ENCODE measurements at places on chromosomes 4 and X.

- no peak for DNase-seq
These were observed 622.0 kb downstream of the CENPC start for GRCh38 chr4:66923081-66923865.

- no peak for DNase-seq
These were observed 47.9 kb upstream of the LINC00632 start for GRCh38 chrX:140661643-140662042.

DNA sequence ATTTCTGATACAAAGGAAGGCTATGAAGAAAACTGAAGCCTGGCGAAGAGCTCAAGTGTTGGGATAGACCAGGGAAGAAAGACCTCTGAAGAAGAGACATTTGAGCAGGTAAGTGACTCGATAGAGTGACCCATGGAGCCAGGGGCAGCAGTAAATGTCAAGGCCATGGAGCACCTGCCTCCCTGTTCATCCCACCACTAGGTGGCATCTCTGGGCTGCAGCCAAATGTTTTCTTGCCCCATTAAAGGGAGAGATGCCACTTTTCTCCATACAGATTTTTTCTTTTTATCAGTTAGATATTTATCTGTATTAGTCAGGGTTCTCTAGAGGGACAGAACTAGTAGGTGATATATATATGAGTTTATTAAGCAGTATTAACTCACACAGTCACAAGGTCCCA lies 4.9 kb upstream of the ZNF81 start:
- DNase-seq = peak; percentile 24

DNA sequence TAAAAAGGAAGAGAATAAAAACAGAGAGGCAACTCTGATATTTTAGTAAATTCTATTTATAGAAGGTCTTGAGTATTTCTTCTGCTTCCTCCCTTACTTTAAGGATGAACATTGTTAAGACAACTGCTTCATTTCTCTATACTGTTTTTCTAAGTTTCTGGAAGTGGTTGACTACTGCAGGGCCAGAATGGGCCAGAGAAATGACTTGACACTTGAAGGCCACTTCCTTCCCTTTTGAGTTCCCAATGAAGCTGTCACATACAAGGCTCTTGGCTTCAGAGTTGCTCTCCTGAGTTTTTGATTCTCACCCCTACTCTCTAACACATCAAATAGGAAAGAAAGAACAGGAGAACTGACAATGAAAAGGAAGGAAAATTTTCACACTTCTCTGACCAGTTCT lies 37.6 kb downstream of the PKD2 start:
- DNase-seq = no peak

GRCh38 chrX:153999359-154000037 lies 20.2 kb downstream of the IRAK1 start:
- no peak for DNase-seq

DNA sequence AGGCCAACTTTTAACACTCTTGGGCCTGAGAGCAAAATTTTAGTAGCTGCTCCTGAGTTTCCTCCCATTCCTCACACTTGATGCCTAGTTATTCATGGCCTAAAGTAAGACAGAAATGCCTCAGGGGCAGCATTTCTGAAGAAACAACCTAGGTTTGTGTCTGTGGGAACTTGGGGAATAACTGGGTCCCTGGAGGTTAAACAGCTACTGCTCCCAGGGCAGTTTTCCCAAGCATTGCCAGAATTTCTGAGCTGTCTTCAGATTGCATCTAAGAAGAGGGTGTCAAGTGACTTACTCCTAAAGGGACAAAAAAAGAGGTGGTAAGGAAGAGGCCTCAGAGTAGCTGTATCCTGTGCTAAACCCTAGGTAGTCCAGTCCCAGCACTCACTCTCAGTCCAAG lies 130.8 kb upstream of the ACSL4 start:
- no peak for DNase-seq

- no peak for DNase-seq
These were observed 51.2 kb upstream of the PJA1 start for GRCh38 chrX:69216446-69216845.

GRCh38 chr4:185702147-185702663 lies 109.8 kb downstream of the SORBS2 start:
- DNase-seq = no peak

DNA sequence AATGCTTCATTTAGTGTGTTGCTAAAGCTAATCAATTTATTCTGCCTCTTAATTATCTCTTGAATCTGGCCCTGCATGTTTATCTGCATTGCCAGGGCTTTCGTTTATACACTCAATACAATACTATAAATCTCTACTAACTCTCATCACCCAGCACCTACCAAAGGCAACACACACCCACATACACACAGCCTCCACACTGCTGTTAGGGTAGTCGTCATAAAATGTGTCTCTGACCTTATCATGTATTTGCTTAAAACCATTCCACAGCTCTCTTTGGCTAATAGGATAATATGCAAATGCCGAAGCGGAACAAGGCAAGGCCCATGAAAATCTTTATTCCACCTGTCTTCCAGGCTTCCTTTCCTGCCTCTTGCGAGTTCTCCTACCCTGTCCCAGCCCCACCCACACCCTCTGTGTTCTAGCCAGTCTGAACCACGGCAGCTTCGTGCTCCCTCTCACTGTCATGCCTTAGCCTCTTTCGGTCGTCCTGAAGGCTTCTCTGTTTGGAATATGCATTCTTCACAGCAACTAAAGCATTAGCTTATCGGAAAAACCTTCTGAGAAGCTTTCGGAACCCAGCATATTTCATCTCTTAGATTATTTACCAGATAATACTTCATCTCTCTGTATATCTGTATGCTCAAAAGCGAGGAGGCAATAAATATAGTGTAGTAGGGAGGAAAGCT lies 333.5 kb downstream of the TENM3 start:
- no peak for DNase-seq

- no peak for DNase-seq
These were observed 178.7 kb downstream of the SLIT2 start for GRCh38 chr4:20430259-20430941.

DNA sequence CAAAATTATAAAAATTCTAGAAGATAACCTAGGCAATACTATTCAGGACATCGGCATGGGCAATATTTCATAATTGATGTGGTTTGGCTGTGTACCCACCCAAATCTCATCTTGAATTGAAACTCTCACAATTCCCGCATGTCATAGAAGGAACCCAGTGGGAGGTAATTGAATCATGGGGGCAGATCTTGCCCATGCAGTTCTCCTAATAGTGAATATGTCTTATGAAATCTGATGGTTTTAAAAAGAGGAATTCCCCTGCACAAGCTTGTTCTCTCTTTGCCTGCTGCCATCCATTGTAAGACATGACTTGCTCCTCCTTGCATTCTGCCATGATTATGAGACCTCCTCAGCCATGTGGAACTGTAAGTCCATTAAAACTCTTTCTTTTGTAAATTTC lies 77.7 kb downstream of the DDX60 start:
- no peak for DNase-seq

GRCh38 chrX:17822351-17822750 lies 38.7 kb downstream of the RAI2 start:
- DNase-seq = no peak

- no peak for DNase-seq
These were observed 14.2 kb downstream of the ZNF185 start for GRCh38 chrX:152912106-152912505.

GRCh38 chrX:118156254-118156952 lies 39.8 kb upstream of the KLHL13 start:
- DNase-seq = no peak

- no peak for DNase-seq
These were observed 74.4 kb downstream of the NFKB1 start for GRCh38 chr4:102575369-102576129.

GRCh38 chrX:48533165-48533564 lies 6.3 kb upstream of the TBC1D25 start:
- no peak for DNase-seq

GRCh38 chrX:155997436-155997835 lies at the start of gene IL9R:
Gene IL9R (plus strand): TSS chrX:155997696. CDS start chrX:155997760, 64 bp downstream.
- DNase-seq = no peak

GRCh38 chr4:42570221-42570620 lies 86.7 kb downstream of the ATP8A1 start:
- DNase-seq = peak; percentile 68

GRCh38 chr4:182483685-182484084 lies 240.5 kb downstream of the TENM3 start:
- no peak for DNase-seq

DNA sequence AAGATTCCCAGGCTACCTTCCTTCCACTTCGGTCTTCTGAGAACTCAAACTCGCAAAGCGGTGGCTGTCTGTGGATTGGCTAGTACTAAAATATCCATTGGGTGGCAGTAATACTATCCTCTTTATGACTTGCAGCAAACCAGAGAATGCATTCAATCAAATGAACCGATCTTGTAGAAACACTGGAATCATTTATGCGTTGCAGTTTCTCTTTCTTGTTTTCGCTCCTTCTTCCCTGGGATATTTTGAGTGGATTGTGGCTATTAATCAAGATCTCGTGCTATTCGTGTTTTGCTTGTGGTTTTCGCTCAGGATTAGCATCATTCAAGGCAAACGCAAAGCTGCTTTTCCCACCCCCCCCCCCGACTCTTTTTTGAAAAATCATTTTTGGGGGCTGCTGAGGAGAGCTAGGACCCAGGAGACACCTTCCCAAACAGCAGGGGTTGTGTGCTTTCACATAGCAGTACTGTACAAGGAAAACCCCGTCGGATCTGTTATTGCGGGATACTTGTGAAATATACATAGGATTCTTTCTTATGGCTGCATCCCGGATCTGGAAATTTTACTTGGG lies at the start of gene IL1RAPL1:
Gene IL1RAPL1 (plus strand): TSS at position 466 of the 571 bp plus-strand sequence.
- no peak for DNase-seq

GRCh38 chrX:42846741-42847140 lies 68.8 kb upstream of the PPP1R2C start:
- no peak for DNase-seq

- no peak for DNase-seq
These were observed 30.7 kb downstream of the MID1IP1 start for GRCh38 chrX:38831949-38832348.

DNA sequence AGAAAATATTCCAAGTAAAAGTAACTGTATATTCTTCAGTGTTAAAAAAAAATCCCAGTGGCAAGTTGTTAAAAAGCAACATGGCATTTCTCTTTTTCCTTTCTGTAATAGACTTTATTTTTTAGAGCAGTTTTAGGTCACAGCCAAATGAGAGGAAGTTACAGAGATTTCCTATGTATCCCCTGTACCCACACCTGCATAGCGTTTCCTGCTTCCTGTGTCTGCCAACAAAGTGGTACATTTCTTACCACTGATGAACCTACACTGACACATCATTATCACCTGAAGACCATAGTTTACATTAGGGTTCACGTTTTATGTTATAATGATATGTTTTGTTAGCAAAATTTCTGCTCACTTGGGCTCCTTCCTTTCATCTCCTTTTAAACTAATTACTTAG lies 124.7 kb downstream of the GPAT3 start:
- DNase-seq = no peak

DNA sequence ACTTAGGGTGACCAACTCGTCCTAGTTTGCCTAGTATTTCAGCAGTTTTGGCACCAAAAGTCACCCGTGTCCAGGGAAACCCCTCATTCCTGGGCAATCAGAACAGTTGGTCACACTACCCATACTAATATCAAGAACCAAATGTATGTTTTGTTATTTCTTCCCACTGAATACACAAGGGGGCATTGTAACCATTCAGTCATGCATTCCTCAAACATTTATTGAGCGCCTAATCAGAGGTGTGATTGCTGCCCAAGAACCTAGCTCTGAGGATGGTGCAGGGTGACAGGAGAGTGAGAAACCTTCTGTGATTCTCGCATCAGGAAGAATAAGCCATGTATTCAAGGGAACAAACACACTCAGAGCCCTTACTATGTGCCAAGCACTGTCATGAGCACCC lies 69.8 kb upstream of the RAI2 start:
- no peak for DNase-seq

- no peak for DNase-seq
These were observed 23.5 kb upstream of the BCORL1 start for GRCh38 chrX:129958814-129959492.

DNA sequence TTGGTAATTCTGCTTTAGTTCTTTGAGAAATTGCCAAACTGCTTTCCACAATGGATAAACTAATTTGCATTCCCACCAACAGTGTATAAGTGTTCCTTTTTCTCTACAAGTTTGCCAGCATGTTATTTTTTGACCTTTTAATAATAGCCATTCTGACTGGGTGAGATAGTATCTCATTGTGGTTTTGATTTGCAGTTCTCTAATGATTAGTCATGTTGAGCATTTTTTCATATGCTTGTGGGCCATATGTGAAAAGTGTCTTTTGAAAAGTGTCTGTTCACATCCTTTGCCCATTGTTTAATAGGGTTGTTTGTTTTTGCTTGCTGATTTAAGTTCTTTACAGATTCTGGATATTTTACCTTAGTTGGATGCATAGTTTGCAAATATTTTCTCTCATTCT lies 25.9 kb downstream of the ENPEP start:
- no peak for DNase-seq

- no peak for DNase-seq
These were observed 324.7 kb downstream of the LDB2 start for GRCh38 chr4:16573739-16574138.

DNA sequence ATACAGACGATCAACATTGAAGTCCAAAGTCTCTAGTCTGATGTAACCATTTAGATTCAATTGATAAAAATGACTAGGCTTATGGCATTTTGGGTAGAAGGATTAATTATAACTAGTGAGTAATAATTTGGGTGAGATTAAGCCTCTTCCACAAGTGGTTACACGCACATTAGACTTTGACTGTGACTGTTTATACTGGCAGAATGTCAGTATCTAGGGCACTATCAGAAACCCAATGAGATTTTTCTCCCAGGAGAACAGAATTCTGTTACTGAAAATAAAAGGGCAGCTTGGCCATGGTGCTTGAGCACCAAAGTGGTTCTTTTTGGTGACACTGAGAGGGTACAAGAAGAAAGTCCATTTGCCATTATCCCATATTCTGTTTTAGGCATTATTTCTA lies 3.3 kb downstream of the PLS3 start:
- no peak for DNase-seq

Data from pancreas (tissue), 10 donors.